ENCODE measurements at places on chromosomes 1 and 21. TPM values are rescaled to one million over a fixed set of nuclear protein-coding genes. Genes with fewer than 3 reads are reported as not detected.

Gene MTMR11
- total RNA-seq, result 10.5 TPM

Gene SOX13
- 35.6 TPM for total RNA-seq

Gene SLAMF1
- total RNA-seq, result 0.30 TPM

Gene OR14A16
- total RNA-seq, result not detected

Gene DCDC2B
- 0.27 TPM for total RNA-seq

Gene CDK11A
- 61.0 TPM for total RNA-seq

Gene PCSK9
- 39.6 TPM for total RNA-seq

Gene ELAPOR1
- 0.57 TPM for total RNA-seq

Gene TTC4
- 26.3 TPM for total RNA-seq

Gene CD55
- total RNA-seq, result 75.4 TPM

Gene BEST4
- total RNA-seq, result 0.52 TPM

Gene VASH2
- 5.7 TPM for total RNA-seq

Gene FAM72A
- total RNA-seq, result 23.0 TPM

Gene RGS16
- total RNA-seq, result 6.5 TPM

Gene RIMS3
- 9.0 TPM for total RNA-seq

Gene DSCAM
- total RNA-seq, result not detected

Gene C1orf94
- not detected for total RNA-seq

Gene PRDM15
- total RNA-seq, result 9.8 TPM

Gene CASQ1
- total RNA-seq, result not detected

Gene FMO4
- total RNA-seq, result 1.4 TPM

Gene FMN2
- total RNA-seq, result not detected

Gene IGSF21
- not detected for total RNA-seq

Gene AGBL4
- total RNA-seq, result not detected

Gene OR6N1
- total RNA-seq, result not detected

All from HCT116 (cell line).